ENCODE measurements at places on chromosomes 6 and 20.

DNA sequence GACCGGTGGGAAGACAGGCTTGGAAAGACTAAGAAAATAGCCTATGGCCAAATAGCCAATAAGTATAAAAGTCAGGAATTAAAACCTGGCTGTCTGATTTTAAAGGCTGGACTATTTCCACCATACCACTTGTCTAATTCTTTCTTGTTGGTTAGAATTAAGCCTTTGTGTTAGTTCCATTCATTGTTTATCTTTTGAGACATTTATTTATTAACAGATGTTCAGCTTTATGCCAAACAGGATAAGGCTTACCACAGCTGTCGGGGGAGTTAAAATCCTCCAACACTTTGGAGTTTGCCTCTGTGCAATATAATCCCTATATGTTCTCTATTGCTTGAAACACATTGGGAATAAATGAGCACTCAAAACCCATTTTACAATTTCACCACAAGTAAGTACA lies 208.3 kb downstream of the TMEM200A start:
- no peak for DNase-seq

DNA sequence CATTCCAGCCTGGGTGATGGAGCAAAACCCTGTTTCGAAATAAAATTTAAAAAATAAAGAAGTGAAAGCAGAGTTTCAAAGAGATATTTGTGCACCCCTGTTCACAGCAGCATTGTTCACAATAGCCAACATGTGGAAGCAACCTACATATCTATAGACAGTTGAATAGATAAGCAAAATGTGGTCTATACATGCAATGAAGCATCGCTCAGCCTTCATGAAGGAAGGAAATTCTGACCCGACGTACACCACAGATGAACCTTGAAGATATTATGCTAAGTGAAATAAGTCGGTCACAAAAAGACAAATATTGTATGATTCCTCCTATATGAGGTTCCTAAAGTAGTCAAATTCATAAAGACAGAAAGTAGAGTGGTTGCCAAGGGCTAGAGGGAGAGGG lies 6.5 kb upstream of the NCOA6 start:
- no peak for DNase-seq

- DNase-seq: no peak
Measured at GRCh38 chr6:150753371-150754064, 112.0 kb upstream of the MTHFD1L start.

DNA sequence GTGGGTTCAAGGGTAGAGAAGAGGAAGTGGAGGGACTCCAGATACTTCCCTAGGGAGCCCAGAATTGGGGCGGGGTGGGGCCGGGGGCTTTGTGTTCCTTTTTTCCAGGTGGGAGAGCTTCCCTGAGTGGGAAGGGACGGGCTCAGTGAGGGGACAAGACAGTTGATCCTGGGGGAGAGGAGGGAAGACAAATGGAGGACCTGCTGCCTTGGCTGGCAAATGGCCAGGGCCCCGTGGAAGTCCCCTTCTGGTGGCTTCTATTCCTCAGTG lies 2.6 kb downstream of the CTSZ start:
- DNase-seq: no peak

DNA sequence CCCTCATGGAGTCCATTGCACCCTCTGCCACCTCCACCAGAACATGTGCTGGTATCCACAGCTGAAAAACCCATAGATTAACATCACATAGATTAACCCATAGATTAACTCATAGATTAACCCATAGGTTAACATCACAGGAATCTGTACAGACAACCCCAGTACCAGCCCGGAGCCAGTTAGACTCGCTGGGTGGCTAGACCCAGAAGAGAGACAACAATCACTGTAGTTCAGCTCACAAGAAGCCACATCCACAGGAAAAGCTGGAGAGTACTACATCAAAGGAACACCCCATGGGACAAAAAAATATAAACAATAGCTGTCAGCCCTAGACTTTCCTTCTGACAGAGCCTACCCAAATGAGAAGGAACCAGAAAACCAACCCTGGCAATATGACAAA lies 25.1 kb downstream of the SERPINB9 start:
- no peak for DNase-seq

- DNase-seq: peak; percentile 94
Measured at GRCh38 chr20:62617711-62618483, 24.4 kb upstream of the SLCO4A1 start.

DNA sequence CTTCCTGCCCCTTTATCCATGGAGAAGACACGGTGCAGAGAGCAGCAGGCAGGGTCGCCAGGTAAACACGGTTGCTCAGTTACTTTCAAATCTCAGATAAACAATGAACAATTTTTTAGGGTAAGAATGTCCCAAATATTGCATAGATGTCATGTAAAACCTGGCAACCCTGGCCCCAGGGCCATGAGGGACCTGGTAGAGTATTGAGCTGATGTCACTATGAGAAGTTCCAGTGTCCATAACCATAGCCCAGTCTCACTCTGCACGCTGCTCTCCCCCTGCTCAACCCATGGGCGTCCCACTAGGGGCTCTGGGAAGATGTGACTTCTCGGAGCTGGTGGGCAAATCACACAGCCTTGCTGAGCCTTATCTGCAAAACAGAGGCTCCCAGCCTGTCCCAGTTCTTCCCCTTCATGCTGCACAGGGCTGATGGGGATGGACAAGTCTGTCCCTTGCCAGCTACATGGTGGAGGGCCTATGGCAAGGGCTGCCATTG lies 71.3 kb upstream of the TOP1 start:
- DNase-seq: no peak

DNA sequence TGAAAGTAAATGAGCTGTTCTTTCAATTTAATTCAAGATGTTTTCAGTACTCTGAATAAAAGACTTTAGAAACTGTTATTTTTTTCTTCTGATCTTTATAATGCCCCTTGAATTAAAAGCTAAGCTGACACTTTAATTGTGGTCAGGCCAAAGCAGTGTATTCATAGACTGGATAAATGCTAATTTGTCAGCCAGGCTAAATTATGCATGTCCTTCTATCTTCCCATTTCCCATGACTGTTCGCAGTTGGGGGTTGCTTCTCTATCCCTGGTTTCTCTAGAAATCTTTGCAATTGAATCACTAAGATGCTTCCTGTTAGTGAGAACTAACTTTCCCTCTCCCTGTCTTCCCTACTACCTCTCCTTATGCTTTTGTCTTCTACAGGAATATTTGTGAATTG lies 396.2 kb downstream of the RFPL4B start:
- no peak for DNase-seq

- no peak for DNase-seq
Measured at GRCh38 chr6:12048609-12049008, 36.5 kb downstream of the HIVEP1 start.

DNA sequence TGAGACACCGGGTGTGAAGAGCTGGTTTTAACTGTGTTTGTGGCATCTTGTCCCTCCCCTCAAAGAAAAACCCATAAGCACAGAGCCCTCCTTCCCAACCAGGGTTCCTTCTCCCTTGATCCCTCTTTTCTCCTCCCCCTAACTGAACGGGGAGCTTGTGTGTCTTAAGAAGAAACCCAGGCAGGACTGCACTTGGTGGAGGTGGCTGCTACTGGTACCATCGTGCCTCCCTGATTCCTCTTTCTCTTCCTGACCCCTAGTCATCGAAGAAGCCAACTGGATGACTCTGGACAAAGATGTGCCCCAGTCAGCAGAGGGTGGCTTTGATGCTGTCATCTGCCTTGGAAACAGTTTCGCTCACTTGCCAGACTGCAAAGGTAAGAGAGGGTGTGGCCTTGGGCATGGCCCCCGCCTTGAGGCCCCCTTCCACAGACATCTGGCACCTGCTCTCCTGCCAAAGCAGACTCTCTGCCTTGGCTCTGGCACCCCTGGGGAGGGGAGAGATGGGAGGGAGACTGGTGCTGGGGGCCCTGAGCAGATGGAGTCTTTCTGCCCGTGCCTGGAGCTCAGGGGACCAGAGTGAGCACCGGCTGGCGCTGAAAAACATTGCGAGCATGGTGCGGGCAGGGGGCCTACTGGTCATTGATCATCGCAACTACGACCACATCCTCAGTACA lies 2.1 kb downstream of the GNMT start:
- no peak for DNase-seq

DNA sequence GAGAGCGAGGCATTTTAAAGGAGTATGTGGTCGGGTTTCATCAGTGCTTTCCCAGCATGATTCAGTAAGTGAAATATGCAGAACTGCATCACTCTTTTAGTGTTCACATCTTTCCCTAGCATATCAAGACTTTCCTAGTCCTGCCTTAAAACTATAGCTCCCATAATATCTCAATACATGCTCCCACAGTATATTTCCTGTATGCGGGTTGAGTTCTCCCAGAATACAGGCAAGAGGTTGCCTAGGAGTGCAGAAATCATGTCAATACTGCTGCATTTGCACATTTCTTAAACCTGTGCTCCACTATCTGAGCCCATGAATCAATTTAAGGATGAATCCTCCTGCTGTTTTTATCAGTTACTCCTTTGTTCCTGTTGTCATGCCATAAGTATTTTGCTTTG lies 386.6 kb upstream of the SLC35B3 start:
- no peak for DNase-seq

DNA sequence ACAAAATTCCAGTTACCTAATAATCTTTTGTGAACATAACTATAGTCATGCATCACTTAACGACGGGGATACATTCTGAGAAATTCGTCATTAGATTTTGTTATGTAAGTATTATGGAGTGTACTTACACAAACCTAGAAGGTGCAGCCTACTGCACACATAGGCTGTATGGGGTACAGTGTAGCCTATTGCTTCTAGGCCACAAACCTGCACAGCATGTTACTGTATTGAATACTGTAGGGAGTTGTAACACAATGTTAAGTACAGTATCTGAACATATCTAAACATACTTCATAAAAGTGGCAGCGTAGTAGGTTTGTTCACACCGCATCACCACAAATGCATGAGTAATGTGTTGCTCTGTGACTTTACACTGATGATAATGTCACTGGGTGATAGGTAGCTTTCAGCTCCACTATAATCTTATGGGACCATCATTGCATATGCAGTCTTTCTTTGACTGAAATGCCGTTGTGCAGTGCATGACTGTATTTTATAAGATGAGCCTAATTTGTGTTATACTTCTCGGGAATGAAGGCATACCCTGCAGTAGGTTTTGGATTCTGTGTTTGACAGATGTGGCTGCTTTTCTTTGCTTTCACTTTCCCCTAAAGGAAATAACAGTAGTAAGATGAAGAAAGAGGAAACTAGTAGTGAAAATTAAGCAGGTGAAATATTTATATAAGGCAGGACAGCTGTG lies 365.6 kb downstream of the FARS2 start:
- DNase-seq: no peak

- peak; percentile 76 for DNase-seq
Measured at GRCh38 chr6:87723170-87724078, 21.4 kb upstream of the AKIRIN2 start.

DNA sequence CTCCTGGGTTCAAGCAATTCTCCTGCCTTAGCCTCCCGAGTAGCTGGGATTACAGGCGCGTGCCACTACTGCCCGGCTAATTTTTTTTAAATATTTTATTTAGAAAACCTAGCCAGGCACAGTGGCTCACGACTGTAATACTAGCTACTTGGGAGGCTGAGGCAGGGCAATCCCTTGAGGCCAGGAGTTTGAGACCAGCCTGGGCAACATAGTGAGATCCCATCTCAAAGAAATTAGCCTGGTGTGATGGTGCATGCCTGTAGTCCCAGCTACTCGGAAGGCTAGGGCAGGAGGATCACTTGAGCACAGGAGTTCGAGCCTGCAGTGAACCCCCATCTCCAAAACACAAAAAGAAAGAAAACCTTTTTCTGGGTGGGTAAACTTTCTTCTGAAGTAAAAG lies 2.4 kb downstream of the SLC44A4 start:
- DNase-seq: no peak

DNA sequence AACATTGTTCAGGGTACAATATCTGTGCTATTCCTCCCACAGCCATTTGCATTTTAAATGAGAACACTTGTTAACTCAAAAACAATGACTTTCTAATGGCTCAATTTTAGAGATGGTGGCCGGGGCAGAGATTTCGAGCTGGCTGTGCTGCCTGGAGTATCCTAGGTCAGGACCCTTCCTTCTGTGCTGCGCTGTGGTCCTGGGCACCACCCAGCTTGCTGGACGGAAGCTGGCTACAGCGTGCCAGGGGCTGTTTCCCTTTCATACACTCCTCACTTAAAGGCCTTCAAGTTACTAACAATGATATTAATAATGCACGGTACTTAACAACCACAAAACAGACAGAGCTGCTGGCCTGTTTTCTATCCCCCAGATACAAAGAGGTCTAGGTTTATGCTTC lies 194.4 kb upstream of the CST7 start:
- no peak for DNase-seq

GRCh38 chr20:38883981-38884733 lies 42.1 kb upstream of the FAM83D start:
- no peak for DNase-seq

GRCh38 chr6:90271831-90272230 lies 24.8 kb downstream of the BACH2 start:
- DNase-seq: no peak

DNA sequence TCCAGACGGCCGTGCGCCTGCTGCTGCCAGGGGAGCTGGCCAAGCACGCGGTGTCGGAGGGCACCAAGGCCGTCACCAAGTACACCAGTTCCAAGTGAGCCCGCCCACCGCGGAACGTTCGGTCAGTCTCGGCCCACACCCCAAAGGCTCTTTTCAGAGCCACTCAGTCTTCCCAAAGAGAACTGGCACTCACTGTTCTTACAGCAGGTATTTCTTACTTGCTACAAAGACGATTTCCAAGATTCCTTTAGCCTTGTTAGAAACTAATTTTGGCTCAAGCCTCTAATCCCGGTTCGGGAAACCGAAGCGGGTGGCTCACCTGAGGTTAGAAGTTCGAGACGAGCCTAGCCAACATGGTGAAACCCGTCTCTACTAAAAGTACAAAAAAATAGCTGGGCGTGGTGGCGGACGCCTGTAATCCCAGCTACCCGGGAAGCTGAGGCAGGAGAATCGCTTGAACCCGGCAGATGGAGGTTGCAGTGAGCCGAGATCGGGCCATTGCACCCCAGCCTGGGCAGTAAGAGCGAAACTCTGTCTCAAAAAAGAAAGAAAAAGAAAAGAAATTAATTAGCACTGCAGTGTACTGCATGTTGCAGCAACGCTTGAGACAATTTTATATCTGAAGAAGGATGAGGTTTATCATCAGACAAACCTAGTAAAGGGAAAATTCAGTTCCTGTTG lies 73.1 kb downstream of the OR2B2 start:
- DNase-seq: peak; percentile 75

DNA sequence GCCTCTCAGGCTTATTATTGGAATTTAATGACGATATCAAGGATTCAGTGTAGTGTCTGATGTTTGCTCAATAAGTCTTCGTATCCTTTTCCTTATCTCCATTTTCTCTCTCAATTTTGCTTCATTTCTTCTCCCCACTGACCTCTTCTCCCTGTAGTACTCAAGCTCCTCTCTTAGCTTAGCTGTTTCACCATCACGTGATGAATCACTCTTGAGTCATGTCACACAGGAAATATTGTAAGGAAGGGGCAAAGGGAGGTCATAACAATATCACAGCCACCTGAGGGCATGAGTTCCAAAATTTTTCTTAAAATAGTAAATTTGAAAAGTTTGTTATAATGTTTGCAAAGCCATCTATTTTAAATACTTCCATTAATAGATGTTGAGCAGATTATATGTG lies 392.2 kb upstream of the MARCKS start:
- DNase-seq: no peak

Data from left lung (tissue), 14 donors.